ENCODE measurements at places on chromosomes 4 and X. TPM values are rescaled to one million over a fixed set of nuclear protein-coding genes. Genes with fewer than 3 reads are reported as not detected.

ETDB gene
- not detected for total RNA-seq

GPR82 gene
- total RNA-seq, result not detected

GRCh38 chrX:39992300-39992699 lies 105.5 kb downstream of the BCOR start:
- H3K27ac ChIP-seq, result no peak overlapping the region
- no peaks in the 10 kb centered on the region for H3K36me3 ChIP-seq
- no peaks in the 10 kb centered on the region for H3K4me1 ChIP-seq
- DNase-seq, result no peak
- no peaks in the 10 kb centered on the region for H3K27me3 ChIP-seq

DNA sequence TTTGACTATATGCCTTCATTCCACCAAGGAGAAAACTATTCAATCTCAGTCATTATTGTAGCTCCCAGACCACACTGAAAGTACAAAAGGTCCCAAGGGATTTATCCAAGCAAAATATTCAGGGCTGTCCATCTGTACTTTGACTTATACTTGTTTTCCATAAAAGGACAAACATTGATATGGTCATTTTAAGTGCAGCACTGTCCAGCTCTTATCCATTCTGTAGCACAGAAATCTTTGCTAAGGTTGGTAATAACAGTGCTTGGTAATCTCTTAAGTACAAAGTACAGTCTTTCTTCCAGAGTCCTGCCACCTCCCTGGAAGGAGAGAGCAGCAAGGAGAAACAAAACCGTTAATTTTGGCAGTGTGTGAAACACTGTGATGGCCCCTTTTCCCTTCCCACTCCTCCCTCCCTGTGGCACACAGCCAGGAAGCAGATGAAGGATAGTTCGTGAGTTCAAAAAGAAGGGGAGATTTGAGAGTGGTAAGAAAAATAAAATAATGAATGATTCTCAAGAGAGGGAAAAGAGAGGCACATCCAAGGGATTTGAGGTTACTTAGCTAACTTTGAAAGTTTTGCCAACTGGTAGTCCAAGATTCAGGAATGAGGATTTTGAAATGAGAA lies 6.8 kb upstream of the CXCL2 start:
- H3K27ac ChIP-seq, result no peak overlapping the region
- no peaks in the 10 kb centered on the region for H3K36me3 ChIP-seq
- H3K27me3 ChIP-seq, result no peaks in the 10 kb centered on the region
- peaks cover 6% of the 10 kb centered on the region for H3K4me1 ChIP-seq
- DNase-seq, result no peak

DNA sequence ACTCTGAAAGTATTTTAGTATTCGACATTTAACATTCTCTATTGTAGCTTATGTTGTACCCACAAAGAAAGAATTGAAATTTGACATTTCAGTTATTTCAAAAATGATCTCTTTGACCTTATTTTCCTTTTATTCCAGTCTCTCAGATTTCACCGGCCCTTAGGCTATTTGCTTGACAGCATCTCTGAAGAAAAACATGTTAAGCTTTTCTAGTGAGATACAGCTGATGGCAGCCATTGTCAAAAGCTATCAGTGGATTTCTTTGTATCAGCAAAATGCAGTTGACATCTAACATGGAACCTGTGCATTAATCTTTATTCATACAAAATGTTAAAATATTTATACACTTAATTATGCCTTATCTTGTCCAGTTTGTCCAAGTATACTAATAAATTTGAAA lies 16.7 kb downstream of the ZAR1 start:
- DNase-seq, result no peak
- no peak overlapping the region for H3K4me3 ChIP-seq
- H3K36me3 ChIP-seq, result no peaks in the 10 kb centered on the region

- H3K36me3 ChIP-seq, result no peaks in the 10 kb centered on the region
- peaks cover 2% of the 10 kb centered on the region for H3K4me1 ChIP-seq
- no peak for DNase-seq
- no peak overlapping the region for H3K4me3 ChIP-seq
- no peaks in the 10 kb centered on the region for H3K27me3 ChIP-seq
- no peak overlapping the region for H3K27ac ChIP-seq
These were observed 95.1 kb downstream of the TSPAN7 start for GRCh38 chrX:38656350-38656915.

MAGEC1 gene
- total RNA-seq, result not detected

DNA sequence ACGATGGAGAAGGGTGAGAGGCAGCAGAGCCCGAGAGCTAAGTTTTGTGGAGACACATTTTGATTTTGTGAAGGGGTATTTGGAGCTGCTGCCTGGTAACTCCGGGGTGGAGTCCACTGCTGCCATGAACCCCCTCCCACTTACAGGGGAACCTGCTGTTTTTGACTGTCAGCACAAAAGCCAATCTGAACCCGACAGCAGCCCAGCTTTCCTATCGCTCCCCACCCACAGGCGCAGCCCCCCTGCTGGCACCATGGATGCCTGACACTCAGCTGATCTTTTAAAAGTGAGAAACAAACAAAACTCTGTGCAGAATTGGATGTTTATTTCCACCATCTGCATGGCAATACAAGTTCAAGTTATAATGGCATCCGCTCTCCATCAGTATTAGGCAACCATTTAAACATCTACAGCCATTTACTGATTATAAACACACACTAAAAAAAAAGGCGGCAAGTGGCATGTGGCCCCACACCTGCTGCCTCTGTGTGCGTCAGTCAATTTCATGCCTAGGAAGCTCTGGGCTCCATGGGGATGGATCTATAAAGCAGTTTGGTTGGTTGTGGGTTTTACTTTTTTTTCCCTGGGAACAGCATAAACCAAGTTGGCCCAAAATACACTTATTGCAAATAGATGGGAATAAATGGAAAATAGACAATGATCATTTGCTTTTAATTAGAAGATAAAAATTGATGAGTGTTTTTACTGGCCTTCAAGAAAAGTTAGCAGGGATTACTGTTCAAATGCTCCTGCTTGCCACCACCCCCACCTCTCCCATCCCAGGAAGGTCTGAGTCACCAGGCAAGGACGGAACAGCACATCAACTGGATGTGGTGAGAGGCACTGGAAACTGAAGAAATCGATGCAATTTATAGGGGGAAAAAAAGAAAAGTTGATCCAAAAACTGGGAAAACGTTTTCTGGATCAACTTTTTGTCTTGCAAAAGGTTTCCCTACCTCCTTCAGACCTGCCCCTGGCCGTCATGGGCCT lies 46.0 kb downstream of the SEPSECS start:
- DNase-seq, result no peak
- no peak overlapping the region for H3K4me3 ChIP-seq
- peaks cover 2% of the 10 kb centered on the region for H3K4me1 ChIP-seq
- no peaks in the 10 kb centered on the region for H3K36me3 ChIP-seq
- H3K27ac ChIP-seq, result no peak overlapping the region

- no peak overlapping the region for H3K27ac ChIP-seq
- H3K36me3 ChIP-seq, result no peaks in the 10 kb centered on the region
- peaks cover 2% of the 10 kb centered on the region for H3K27me3 ChIP-seq
These were observed 206.9 kb upstream of the MAB21L2 start for GRCh38 chr4:150375025-150375424.

- peaks cover 7% of the 10 kb centered on the region for H3K36me3 ChIP-seq
- H3K27me3 ChIP-seq, result no peaks in the 10 kb centered on the region
- no peaks in the 10 kb centered on the region for H3K4me1 ChIP-seq
- DNase-seq, result no peak
- no peak overlapping the region for H3K4me3 ChIP-seq
- H3K27ac ChIP-seq, result no peak overlapping the region
These were observed 35.8 kb downstream of the CHRDL1 start for GRCh38 chrX:110759785-110760184.

C4orf51 gene
- not detected for total RNA-seq

RAB33A gene
- 13.3 TPM for total RNA-seq

DNA sequence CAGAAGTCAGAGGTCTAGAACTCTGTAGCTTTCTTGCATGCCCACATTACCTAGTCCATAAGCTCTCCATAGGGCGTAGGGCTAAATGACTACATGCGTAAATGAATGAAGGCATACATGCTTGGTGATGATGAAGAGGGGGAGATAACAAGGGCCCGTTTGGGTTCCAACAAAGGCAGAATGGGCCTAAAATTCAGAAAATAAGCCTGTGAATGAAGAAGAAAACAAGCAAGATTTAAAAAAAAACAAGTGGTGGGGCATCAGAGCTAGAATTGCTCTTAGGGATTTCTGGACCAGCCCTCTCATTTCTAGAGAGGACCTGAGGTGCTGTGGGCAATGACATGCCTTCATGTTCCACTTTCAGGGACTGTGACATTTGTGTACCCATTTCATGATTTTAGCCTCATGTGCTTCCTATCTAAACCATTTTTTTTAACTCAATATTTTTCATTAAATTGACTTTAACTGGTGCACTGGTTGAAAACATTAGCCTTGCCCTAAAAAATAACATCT lies 12.1 kb downstream of the GPRIN3 start:
- peak overlapping the region; percentile 43 for H3K4me3 ChIP-seq
- H3K27ac ChIP-seq, result peak overlapping the region; percentile 9
- peaks cover 5% of the 10 kb centered on the region for H3K36me3 ChIP-seq
- no peak for DNase-seq

GRCh38 chr4:72567821-72568675 lies 973 bp downstream of the ADAMTS3 start:
- DNase-seq, result peak; percentile 45
- no peaks in the 10 kb centered on the region for H3K36me3 ChIP-seq
- H3K4me1 ChIP-seq, result no peaks in the 10 kb centered on the region
- peak overlapping the region; percentile 97 for H3K4me3 ChIP-seq
- H3K27ac ChIP-seq, result no peak overlapping the region
- no peaks in the 10 kb centered on the region for H3K27me3 ChIP-seq

GLOD5 gene
- total RNA-seq, result not detected

NDST3 gene
- 38.4 TPM for total RNA-seq

MMRN1 gene
- total RNA-seq, result not detected

- H3K4me1 ChIP-seq, result peaks cover 3% of the 10 kb centered on the region
- DNase-seq, result peak; percentile 47
- H3K4me3 ChIP-seq, result peak overlapping the region; percentile 96
These were observed 2.2 kb downstream of the GRID2 start for GRCh38 chr4:92305878-92306520.

- no peaks in the 10 kb centered on the region for H3K36me3 ChIP-seq
- no peaks in the 10 kb centered on the region for H3K4me1 ChIP-seq
- H3K27me3 ChIP-seq, result peaks cover 1% of the 10 kb centered on the region
- no peak for DNase-seq
- H3K4me3 ChIP-seq, result no peak overlapping the region
These were observed 256.2 kb downstream of the TRAM1L1 start for GRCh38 chr4:116829187-116829586.

CXCL5 gene
- not detected for total RNA-seq

- DNase-seq, result no peak
- H3K27ac ChIP-seq, result no peak overlapping the region
- H3K4me1 ChIP-seq, result peaks cover 6% of the 10 kb centered on the region
- H3K4me3 ChIP-seq, result no peak overlapping the region
- H3K27me3 ChIP-seq, result peaks cover 3% of the 10 kb centered on the region
- H3K36me3 ChIP-seq, result no peaks in the 10 kb centered on the region
These were observed 338.5 kb downstream of the SPOCK3 start for GRCh38 chr4:166895771-166896170.

DNA sequence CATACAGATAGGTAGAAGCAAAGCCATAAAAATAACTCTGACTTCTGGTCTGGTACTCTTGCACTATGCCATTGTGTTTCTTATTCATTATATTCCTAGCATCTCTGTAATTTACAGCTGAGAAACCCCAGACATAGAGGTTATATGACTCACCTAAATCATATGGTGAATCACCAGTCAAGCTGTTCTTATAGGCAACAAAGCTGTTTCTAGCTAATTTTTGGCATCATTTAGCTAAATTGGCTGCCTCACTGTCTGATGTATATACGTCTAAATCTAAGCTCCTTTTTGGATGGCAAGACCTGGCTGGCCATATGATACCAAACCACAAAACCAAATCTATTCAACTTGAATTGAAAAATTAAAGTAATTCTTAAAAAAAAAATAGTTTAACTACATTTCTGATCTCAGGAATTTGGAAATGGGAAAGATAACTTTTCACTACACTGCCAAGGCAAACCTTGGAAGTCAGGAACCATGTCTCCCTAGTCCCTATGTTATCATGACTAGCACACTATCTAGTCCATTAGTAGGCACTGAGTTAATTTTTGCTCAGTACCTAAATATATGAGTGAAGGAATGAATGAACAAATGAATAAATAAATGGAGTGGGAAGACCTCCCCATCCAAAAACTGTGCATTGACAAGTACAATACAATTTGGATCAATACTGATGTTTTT lies 41.3 kb upstream of the STAG2 start:
- no peaks in the 10 kb centered on the region for H3K27me3 ChIP-seq
- no peaks in the 10 kb centered on the region for H3K36me3 ChIP-seq
- no peak overlapping the region for H3K4me3 ChIP-seq

- no peak overlapping the region for H3K4me3 ChIP-seq
- H3K4me1 ChIP-seq, result no peaks in the 10 kb centered on the region
- no peak overlapping the region for H3K27ac ChIP-seq
- peaks cover 20% of the 10 kb centered on the region for H3K36me3 ChIP-seq
- no peak for DNase-seq
These were observed 63.4 kb downstream of the HTRA3 start for GRCh38 chr4:8332891-8333331.

DNA sequence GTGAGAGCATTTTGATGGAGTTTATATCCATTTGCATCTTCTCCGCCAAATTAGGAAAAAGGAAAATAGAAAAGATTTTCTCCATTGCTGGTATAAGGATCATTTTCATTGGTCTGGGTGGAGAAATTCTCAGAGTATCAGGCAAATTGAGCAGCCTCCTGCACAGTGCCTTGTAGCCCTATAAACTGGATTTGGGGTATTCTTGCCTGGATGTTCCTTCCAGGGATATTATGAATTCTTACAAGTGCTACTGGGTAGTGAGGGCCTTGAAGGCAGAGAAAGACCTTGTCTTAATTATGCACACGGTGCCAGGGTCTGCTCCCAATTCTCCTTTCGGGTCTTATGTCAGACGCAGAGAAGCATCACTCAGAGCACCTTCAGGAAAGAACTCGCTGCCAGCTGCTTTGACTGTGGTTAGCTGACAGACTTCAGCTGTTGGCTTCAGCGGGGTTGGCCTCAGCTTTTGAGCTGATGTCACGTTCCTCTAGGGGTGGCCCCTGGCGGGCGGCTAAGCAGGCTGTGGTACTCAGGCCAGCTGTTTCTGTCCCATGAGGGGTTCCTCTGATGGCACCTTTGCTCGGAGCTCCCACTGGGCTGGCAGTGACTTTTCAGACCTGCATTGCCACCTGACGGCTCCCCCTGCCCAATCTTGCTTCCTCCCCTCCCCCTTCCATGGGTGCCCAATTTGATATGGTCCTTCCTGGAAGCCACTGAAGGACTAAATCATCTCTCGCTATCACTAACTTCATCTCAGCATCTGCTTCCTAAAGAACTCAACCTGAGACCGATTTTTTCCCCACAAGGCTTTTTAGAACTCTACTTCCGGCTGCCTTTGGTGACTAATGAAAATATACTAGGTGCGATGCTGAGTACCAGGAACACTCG lies 519.5 kb downstream of the BCOR start:
- no peaks in the 10 kb centered on the region for H3K36me3 ChIP-seq
- H3K4me1 ChIP-seq, result peaks cover 20% of the 10 kb centered on the region
- H3K27ac ChIP-seq, result no peak overlapping the region
- no peaks in the 10 kb centered on the region for H3K27me3 ChIP-seq
- DNase-seq, result no peak

SAGE1 gene
- total RNA-seq, result not detected

PNMA6E gene
- not detected for total RNA-seq

CACNA1F gene
- total RNA-seq, result 0.47 TPM

FREM3 gene
- total RNA-seq, result not detected

All from glutamatergic neuron (in vitro differentiated cells).